ENCODE measurements at places on chromosomes 11 and 22. TPM values are rescaled to one million over a fixed set of nuclear protein-coding genes. Genes with fewer than 3 reads are reported as not detected.

The BAIAP2L2 gene
- total RNA-seq = 0.28 TPM

The TMPRSS6 gene
- not detected for total RNA-seq

The SHANK3 gene
- total RNA-seq = 0.57 TPM

The DNAJB13 gene
- not detected for total RNA-seq

The DLG2 gene
- total RNA-seq = 0.85 TPM

The MMP8 gene
- under 0.01 TPM for total RNA-seq

The SSH3 gene
- 10.3 TPM for total RNA-seq

The LIF gene
- 17.3 TPM for total RNA-seq

The SORL1 gene
- total RNA-seq = 10.2 TPM

The CTSC gene
- 117 TPM for total RNA-seq

The APOA1 gene
- total RNA-seq = 1.4 TPM

The TEX12 gene
- 0.28 TPM for total RNA-seq

All from smooth muscle cell of bladder (primary cell).